A673 (cell line): ENCODE measurements at places on chromosomes 1 and 21. TPM values are rescaled to one million over a fixed set of nuclear protein-coding genes. Genes with fewer than 3 reads are reported as not detected.

- no peak for DNase-seq
Measured at GRCh38 chr1:19770436-19771190, 29.1 kb downstream of the TMCO4 start.

- DNase-seq, result peak; percentile 82
Measured at GRCh38 chr1:151494741-151495281, 16.4 kb upstream of the CGN start.

GRCh38 chr1:30708361-30708728, 15.0 kb downstream of the MATN1 start:
- DNase-seq, result no peak

DNA sequence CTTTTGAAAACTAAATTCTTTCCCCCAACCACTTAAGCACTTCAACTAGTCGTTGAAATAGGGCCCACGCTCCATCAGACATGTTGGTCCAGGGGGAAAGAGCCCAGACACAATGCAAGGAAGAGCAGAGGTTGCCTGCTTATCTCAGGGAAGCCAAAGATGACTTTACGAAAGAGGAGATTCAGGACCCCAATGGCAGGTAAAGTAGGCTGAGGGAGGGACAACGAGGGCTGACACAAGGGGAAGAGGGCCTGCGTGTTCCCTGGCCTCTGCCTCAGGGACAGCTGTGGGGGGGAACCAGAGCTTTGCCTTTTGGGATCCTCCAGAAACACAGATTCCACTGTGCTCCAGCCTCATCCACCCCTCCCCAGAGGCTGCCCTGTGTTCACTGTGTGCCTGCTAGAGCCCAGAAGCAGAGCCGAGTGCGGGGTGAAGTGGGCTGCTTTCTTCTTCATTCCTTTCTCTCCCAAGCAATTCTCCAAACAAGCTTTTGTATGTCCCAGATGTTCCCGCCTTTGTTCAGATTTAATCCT, 135.5 kb upstream of the GRIK3 start:
- DNase-seq, result no peak

- no peak for DNase-seq
Measured at GRCh38 chr1:89312572-89312971, 39.9 kb upstream of the GBP5 start.

DNA sequence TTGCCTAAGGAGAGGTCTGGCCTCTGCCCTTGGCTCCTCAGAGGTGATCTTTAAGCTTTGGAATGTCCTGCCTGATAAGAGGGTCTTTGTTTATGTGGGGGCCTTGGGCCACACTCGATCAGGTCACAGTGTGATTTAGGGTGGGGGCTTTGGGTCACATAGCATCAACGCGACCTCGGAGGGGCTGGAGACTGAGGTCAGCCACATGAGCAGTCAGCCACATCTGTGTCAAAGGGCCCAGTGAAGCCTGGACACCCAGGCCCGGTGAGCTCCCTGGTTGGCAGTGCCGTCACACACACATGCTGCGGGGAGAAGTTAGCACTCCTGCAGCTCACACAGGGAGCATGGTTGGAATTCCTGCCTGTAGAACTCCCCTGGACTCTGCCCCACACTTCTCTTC, 345.0 kb downstream of the NPHP4 start:
- DNase-seq, result no peak

- DNase-seq, result peak; percentile 13
Measured at GRCh38 chr21:42513151-42513984, at the start of gene SLC37A1. SLC37A1 (plus strand) TSS chr21:42513852; CDS start chr21:42518455, 4,603 bp downstream.

DNA sequence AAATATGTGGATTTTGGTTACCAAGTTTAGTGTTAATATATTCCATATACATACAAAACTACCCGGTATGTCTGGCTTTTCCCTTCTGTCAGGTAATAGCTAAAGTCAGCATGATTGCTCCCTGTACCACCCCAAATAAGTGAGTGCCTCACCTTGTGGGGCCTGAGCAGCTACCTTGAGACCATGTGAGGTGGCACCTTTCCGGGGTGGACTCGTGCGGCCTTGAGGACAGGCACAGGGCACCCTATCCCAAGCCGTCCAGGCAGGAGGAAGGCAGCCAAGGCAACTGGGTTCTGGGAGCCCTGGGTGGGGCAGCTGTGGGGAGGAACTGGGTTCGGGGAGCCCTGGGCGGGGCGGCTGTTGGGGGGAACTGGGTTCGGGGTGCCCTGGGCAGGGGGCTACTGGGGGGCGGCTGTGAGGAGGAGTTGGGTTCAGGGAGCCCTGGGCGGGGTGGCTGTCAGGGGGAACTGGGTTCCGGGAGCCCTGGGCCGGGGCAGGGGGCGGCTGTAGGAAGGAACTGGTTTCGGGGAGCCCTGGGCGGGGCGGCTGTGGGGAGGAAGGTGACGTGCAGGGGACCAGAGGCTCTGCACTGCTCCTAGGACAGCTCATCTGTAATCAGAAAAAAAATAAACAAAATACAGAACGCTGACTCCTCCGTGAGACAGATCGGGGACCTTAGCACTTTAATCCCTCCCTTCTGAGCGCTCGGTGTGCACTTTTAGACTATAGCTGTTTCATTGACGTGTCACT, 63.3 kb downstream of the POFUT2 start:
- peak; percentile 10 for DNase-seq

GRCh38 chr1:102838016-102838415, 270.3 kb downstream of the COL11A1 start:
- no peak for DNase-seq

DNA sequence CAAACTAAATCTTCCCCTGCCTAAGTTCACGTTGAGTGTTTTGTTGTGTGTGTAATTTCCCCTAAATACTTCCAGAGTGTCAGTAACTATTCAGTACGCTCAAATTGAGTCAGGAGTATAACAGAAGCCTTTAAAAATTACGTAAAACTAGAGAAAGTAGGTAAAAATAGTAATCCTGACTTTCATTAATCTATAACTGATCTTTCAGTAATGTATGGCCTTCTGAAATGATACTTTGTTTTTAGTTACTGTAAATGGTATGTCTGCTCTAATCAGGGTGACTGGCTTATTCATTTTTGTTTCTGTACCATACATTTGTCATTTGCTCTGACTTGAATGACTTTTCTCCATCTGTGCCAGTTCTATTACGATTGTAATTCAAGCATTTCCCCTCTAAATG, 29.4 kb downstream of the MIER1 start:
- DNase-seq, result no peak

DNA sequence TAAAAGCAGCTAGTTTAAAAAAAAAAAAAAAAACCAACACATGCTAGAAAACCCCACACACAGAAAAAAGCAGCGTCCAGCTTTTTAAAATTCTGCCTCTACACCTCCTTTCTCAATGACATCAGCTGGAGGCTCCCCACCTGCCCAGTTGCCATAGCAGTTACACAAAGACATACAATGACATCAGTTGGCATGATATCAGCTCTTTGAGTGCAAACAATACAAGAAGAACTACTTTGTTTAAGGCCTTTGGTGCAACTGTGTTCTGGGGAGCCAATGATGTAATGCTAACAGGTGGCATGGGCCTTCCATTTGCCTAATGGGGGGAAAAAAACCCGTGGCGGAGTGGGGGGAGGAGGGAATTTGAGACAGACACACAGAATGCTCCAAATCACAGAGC, 32.9 kb downstream of the DUSP10 start:
- no peak for DNase-seq

- DNase-seq, result peak; percentile 89
Measured at GRCh38 chr1:201456499-201457309, 12.3 kb downstream of the PHLDA3 start.

DNA sequence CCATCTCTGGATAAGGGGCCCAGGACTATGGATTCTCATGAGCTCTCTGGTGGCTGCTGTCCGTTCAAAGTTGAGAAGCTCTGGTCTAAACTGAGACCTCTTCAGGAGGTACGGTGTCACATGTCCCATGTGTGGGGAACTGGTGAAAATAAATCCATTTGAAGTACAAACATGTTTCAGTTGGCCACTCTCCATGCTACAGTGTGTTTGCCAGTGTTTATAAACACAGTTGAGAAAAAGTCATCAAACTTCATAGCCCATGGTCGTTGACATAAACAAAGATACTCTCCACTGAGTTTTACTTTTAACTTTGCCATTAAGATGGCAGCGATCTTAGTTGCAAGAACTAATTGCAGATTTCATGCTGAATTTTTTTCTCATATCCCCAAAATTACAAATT, 72.8 kb downstream of the PSMG1 start:
- no peak for DNase-seq

DNA sequence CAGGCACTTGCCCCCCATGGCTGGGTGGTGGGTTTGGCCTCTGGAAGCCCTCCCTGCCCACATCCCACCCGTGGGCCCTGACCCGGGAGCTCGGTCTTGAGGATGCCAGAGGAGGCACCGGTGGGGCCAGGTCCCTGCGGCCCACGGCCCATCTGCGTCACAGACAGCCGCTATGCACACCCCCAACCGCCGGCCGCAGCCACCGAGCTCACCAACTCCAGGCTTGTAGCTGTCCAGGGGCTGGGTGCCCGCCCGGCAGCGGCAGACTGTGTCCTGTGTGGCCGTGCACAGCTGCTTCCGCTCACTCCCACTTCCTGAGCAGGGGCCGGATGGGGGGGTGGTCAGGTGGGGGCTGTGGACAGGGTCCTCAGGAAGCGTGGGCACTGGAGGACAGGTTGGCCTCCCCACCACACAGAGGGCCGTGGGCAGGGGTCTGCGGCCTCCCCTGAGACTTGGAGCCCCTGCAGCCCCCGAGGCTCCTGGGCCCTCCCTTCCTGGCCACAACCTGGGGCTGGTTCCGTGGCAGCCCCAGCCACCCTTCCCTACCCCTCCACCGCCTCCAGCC, 1.1 kb downstream of the TNFRSF4 start:
- DNase-seq, result no peak

- DNase-seq, result no peak
Measured at GRCh38 chr1:78408810-78409209, 82.0 kb upstream of the PTGFR start.

- DNase-seq, result no peak
Measured at GRCh38 chr1:201501144-201501543, 5.8 kb downstream of the CSRP1 start.

- DNase-seq, result no peak
Measured at GRCh38 chr1:36456391-36456928, 6.2 kb upstream of the OSCP1 start.

DNA sequence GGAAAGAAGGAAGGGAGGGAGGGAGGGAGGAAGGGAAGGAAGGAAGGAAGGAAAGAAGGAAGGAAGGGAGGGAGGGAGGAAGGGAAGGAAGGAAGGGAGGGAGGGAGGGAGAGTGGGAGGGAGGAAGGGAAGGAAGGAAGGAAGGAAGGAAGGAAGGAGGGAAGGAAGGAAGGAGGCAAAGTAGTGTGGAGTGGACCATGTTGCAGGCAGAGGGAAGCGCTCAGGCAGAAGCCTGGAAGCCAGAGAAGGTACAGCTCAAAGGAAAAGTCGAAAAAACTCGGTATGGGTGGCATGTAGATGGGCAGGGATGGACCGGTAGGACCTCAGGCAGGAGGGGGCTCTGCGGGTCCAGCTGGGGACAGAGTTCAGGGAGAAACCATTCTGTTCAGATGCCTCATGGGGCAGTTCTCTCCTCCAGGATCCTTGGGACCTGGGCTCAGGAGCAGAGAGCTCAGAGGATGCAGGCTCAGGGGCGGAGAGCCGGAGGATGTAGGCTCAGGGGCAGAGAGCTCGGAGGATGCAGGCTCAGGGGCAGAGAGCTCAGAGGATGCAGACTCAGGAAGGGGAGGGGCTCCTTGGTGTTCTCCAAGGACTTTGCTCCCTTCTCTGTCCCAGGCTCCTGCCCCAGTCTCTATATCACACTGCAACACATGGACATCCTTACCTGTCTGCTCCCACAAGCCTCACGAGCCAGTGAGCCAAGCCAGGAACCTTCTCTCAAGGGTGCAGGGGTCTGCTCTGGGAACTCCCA, 13.6 kb upstream of the PADI3 start:
- peak; percentile 74 for DNase-seq

DNA sequence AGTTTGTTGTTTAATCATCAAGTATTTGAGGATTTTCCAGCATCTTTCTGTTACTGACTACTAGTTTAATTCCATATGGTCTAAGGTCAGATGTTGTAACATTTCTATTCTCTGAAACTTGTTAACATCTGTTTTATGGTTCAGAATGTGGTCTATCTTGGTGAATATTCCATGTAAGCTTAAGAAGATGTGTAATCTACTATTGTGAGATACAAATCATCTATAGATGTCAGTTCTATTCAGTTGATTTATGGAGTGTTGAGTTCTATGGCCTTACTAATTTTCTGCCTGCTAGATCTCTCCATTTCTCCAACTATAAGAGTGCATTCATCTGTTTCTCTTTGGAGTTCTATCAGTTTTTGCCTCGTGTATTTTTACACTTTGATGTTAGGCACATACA, 31.5 kb downstream of the WARS2 start:
- DNase-seq, result no peak

The DYNLT4 gene
- 0.44 and 0.54 TPM in 2 replicates for total RNA-seq

The SPRR2E gene
- total RNA-seq, result not detected in 2 replicates

The MAN1C1 gene
- 0.21 and 0.22 TPM in 2 replicates for total RNA-seq

The SCNM1 gene
- 57.5 and 59.6 TPM in 2 replicates for total RNA-seq
